ENCODE measurements at places on chromosomes 1 and 21.
A peak's percentile ranks its signal among the peaks of the same experiment; 100 is the strongest.

DNA sequence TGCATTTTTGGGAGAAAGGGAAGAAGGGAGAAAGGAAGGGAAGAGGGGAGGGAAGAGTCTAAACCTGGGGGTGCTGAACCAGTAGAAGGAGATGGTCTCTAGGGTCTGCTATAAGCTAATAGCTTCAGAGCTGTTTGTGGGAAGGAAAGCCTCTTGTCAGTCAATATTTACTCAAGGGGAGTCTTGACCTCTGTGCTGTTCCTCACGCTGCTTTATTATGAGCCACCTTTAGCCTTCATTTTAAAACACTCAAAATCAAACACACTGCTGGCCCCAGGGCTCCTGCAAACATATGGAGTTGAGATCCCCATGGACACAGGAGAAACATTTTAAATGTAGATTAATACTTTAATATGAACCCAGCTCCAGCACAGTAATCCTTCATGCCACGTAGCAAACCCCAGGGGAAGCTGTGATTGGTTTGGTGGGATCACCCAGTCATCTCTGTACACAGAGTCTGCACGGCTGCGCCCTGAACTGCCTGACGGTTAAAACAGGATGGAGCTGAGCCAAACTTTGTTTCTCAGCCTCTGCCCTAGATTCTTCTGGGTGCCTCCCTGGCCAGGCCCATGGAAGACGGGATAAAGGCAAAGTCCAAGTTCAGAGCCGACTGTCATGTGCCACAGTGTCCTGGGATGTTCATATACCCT, 40.2 kb upstream of the VWA5B1 start:
- no peak for DNase-seq

- no peak for DNase-seq
Measured at GRCh38 chr1:109926662-109927300, 16.1 kb downstream of the CSF1 start.

DNA sequence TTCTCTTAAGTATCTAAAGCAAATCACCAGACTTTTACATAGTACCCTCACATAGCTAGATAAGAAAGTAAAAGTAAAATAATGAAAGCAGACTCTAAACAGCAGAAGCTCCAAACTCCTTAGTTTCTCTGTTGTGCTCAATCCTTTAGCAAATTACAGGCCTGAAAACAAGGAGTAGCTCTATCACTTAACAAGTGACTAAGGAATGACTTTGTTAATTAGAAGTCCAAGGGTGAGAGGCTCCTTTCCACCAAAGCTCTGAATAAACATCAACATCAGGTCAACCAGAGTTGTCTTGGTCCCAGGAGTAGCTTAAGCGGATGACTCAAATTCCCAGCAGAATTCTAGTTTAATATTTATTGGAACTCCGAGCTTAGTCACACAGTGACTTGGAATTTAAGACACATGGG, 5.9 kb downstream of the NRIP1 start:
- peak; percentile 37 for DNase-seq

DNA sequence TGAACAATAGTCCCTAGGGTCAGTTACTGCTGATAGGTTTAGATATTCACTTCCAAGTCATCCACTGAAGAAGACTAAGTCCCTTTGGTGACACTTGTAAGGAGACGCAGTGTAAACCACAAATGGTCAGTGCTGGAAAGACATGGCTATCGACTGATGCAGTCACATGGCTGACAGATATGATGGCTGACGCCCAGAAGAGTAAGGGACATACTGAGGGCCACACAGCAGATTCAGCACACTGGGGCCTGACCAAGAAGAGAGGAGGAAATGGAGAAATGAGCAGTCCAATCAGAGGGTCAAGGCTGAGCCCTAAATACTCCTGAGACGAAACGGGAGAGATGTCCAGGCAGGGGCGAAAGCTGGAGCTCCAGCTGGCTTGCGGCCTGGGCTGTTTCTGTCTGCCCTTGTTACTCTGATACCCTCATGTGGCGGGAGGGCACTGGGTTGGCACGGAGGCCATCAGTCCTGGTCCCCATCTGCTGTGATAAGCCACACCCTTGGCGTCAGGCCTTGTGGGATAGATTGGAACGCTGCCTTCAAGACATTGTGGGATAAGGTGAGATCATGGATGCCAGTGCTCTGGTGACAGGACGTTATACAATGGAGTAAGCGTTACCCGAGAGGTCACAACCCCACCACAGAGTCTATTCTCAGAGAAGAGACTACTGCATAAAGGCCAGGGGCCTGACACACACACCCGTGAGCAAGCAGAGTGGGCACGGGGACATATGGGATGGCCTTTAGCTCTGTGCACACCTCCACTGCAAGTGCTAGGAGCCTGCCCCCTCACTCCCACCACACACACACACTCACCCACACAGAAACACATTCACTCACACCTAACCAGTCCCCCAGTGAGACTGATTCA, 158.4 kb downstream of the TRABD2B start:
- DNase-seq = no peak

DNA sequence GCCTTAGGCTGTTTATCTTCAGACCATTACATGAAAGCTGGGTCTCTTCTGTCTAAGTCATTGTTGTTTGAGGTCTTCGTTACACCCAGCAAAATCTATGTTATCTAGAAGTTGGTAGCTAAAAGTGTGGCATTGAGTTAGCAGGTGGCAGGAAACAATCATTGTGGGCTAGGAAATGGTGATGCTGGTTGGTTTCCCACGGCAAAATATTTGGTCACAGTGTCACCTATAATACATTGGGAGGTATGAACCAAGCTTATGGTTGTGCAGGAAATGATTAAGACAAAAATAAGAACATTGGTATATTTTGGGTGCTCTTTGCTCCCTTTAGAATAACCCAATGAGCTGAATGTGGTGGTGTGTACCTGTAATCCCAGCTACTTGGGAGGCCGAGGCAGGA, 169.7 kb downstream of the TRIM33 start:
- DNase-seq = no peak

GRCh38 chr1:41538741-41539417, 54.4 kb upstream of the EDN2 start:
- no peak for DNase-seq

DNA sequence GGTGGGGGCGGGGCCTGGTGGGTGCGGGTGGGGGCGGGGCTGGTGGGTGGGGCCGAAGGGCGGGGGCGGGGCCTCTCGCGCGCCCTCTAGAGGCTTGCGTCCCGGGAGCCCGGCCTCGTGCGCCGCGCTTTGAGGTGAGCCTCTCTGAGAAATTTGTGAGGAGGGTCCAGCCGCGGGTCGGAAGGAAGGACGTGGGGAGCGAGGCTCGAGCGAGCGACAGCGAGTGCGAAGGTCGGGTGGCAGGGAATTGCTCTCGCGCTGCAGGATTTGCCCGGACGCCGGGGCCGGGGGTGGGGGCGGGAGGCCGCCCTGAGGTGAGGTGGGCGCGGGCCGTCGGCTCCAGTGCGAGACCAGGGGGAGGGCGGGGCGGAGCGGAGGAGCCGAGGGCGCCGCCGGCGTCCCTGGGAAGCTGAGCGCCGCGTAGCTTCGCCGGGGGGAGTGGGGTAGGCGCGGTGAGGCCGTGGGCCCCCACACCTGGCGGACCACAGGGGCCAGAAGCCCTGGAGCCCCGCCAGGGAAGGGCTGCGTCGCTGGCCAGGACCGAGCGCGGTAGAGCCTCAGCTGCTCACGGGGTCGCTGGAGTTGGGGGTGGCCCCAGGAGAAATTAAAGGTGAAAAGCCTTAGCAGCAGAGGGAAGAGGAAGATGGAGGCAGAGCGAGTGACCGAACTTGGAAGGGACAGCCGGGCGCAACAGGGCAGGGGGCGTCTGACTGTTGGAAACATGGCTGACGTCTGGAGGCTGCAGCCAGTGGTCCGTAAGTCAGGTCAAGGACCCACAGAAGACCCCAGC, 754 bp upstream of the LSS start:
- DNase-seq = no peak

GRCh38 chr1:70247768-70248167, 26.6 kb downstream of the SRSF11 start:
- DNase-seq = no peak

DNA sequence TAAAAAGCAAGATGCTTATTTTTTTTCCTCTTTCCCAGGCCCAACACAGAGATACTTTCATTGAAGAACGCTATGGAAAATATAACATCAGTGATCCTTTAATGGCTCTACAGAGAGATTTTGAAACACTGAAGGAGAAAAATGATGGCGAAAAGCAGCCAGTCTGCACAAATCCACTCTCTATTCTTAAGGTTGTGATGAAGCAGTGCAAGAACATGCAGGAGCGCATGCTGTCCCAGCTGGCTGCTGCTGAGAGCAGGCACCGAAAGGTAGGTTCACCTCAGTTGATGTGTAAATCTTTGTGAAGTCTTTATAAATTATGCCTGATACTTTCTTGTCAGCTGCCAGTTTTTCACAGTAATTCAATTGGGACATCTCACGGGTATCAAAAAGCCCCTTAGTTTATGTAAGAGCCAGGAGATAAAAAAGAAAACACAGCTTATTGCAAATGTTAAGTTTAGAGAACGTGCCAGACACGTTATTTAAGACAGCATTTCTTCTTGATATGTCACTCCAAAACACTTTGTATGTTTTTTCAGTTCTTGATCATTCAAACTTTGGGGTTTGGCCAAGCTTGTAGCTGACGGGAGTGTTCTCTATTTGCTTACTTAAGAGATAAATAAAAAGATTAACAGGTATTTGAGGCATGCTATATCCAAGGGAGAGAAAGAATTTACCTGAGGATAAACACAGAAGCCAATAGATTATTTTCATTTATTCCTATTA, 53.1 kb downstream of the CTTNBP2NL start:
- no peak for DNase-seq

DNA sequence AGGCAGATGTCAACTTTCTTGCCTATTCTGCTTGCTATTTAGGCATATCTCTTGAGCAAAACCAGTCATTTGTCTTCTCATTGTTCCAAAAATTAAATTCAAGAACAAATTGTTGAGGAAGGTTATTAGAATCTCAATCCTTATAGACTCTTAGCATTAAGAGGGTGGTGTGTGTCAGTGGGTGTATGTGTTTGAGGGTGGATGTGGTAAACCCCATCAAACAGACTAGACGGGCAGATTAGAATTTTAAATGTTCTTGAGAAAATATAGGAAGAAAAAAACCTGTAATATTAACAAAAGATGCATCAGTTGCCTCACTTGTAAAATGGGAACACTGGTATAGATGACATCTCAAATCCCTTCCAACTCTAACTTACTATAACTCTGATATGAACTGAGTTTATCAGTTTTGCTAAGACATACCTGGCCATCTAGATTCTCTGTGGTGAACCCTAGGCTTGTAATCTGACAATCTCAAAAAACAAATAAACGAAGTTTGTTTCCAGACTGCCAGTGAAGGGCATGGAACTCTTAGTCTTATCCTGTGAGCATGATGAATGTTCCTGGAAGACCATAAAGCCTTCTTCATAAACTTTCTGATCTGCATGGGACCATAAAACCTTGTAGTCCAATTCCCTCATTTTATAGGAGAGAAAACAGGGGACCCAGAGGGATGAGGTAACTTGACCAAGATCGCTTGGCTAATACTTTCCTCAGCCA, 176.3 kb upstream of the SGIP1 start:
- DNase-seq = no peak

DNA sequence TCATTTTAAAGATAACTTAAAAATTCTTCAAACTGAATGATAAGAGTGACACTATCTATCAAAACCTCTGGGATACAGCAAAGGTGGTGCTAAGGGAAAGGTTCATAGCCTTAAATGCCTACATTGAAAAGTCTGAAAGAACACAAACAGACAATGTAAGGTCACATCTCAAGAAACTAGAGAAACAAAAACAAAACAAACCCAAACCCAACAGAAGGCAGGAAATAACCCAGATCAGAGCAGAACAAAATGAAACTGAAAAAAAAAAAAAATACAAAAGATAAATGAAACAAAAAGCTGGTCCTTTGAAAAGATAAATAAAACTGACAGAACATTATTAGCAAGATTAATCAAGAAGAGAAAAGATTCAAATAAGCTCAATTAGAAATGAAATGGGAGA, 6.8 kb downstream of the ODF2L start:
- no peak for DNase-seq

- no peak for DNase-seq
Measured at GRCh38 chr1:204152310-204153044, 633 bp upstream of the ETNK2 start.

GRCh38 chr1:215899901-215900300, 332.8 kb downstream of the KCTD3 start:
- DNase-seq = no peak

DNA sequence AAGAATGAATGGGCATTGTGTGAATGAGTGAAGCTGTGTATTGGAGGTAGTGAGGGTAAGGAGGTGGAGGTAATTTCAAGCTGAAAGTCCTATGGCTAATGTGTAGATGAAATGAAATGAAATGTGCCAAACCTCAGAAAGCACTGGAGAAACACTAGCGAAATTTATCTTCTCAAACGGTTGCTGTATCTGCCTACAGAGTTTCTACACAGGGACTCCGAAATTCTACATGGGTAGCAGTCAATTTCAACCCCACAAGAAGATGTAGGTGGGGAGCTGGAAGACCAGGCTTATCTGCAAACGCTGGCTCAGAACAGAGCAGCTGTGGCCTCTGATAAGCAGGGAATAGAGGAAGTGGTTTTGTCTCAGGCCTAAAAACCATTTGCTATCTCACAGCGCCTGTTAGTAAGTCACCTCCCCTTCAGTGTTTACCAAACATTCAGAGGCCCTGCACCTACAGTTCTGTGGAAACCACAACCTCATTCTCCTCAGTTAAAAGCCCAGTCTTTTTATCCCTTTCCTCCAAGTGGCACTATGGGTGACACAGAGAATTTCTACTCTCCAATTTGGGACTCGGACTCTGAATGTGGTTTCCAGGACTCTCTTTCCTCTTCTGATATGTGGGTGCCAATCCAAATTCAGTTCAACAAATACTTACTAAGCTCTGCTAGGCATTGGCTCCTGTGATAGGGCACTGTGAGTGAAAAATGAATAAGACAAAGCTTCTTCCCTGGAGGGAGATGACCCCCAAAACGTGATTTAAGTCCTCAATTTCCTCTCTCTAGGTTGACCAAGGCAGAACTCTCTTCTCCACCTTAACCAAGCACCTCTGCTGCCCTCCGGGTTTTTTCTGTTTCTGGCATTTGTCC, 17.2 kb upstream of the SLAMF6 start:
- peak; percentile 100 for DNase-seq

- DNase-seq = no peak
Measured at GRCh38 chr1:155969377-155969791, 9.0 kb downstream of the ARHGEF2 start.

DNA sequence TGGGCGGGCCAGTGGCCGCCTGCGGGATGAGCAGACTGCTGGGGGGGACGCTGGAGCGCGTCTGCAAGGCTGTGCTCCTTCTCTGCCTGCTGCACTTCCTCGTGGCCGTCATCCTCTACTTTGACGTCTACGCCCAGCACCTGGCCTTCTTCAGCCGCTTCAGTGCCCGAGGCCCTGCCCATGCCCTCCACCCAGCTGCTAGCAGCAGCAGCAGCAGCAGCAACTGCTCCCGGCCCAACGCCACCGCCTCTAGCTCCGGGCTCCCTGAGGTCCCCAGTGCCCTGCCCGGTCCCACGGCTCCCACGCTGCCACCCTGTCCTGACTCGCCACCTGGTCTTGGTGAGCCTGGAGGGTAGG, 2.1 kb downstream of the B4GALT2 start:
- DNase-seq = no peak

GRCh38 chr1:79042539-79042938, 36.0 kb upstream of the ADGRL4 start:
- DNase-seq = no peak
